ENCODE measurements at places on chromosomes 11 and 22. TPM values are rescaled to one million over a fixed set of nuclear protein-coding genes. Genes with fewer than 3 reads are reported as not detected.
A peak's percentile ranks its signal among the peaks of the same experiment; 100 is the strongest.

The HBB gene
- total RNA-seq = 236 TPM

The SHANK3 gene
- total RNA-seq = 18.7 TPM

DNA sequence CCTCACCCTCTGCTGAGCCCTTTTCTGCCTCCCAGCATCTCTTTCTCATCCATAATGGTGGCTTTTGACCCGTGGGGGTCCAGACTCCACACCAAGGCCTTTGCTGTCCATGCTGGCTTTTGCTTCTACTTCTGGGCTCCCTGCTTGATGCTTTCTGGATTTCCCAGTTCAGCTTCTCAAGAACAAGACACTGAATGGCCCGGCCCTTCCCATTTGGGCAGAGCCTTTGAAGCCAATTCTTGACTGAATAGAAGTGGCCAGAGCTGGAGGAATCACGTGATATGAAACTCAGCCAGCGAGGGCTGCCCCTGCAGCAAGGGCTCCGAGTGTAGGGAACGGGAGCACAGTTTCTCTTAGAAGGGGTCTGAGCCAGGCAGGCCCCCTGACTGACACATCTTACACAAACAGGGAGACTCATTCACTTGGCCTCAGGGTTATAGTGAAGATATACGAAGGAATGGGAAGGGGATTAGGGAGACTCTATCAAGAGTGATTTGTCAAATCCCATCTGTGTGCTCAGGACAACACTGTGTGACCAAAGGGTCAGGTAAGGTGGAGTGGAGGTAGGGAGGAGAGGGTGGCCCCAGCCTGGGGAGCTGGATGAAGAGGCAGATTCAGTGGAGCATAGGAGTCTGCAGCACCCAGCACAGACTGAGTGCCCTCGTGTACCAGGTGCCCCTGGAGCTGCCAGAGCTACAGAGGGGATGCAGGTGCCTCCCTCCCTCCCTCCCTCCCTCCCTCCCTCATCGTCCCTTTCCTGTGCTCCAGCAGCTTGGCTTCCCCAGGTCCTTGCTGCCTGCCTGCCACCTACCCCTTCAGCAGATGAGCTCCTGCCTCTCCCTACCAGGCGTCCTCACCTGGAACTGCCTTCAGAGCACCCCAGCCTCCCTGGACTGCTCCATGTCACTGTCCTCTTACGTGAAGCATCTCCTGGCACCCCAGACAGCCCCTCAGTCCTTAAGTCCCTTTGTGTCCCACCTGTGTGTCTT is 106.0 kb downstream of the TRIM29 start:
- no peaks in the 10 kb centered on the region for H3K27me3 ChIP-seq
- H3K4me3 ChIP-seq = no peak overlapping the region
- no peak overlapping the region for H3K27ac ChIP-seq
- H3K4me1 ChIP-seq = no peaks in the 10 kb centered on the region
- DNase-seq = no peak

The NNMT gene
- total RNA-seq = 203 TPM

DNA sequence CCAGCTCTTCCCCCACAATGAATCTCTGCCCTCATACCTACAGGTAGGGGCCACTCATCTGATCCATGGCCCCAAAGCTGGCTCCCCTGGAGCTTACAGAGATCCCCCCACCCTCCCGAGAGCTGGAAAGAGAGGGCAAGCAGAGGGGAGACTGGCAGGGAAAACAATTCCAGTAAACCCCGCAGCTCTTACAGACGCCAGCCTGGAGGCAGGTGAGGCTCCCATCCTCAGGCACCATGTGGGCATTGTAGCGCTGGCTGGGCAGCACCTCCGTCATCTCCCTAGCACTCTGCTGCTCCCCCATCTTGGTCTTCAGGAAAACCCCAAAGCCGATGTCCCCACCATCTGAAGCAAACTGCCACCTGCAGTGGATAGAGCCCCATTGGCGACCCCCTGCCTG is 14.1 kb downstream of the SEC14L4 start:
- peaks cover 59% of the 10 kb centered on the region for H3K27me3 ChIP-seq
- no peak overlapping the region for H3K4me3 ChIP-seq
- no peak overlapping the region for H3K27ac ChIP-seq

- H3K4me1 ChIP-seq = peaks cover 72% of the 10 kb centered on the region
- H3K27me3 ChIP-seq = no peaks in the 10 kb centered on the region
- no peak overlapping the region for H3K4me3 ChIP-seq
- no peaks in the 10 kb centered on the region for H3K36me3 ChIP-seq
These were observed 3.8 kb downstream of the DGCR2 start for GRCh38 chr22:19118329-19118880.

DNA sequence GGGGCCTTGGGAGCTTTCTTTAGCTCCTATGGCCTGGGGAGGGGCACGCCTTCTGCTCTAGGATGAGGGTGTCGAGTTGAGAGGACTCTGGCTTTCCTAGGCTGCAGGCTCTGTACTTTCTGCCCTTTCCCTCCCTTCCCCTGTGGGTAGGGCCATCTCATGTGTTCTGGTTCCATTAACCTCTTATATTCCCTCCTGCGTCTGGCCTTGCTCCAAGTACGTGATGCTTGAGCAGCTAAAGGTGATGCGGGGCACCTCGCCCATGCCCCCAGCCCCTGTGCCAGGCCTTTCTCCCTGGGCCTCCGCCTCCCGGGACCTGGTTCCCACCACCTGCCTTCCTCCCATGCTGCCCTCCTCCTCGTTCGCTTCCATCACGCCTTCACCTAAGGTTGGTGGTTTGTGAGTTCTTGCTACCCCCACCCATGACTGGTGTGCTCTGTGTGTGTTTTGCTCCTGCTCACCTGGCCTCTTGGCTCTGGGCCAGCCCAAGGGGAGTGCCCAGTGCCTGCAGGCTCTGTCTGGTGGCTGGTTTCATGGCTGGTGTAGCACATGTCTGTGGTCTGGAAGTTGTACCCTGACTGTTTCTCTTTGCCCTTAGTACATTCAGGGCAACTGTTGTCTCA is 34.1 kb downstream of the PHLDB1 start:
- no peak for DNase-seq
- no peak overlapping the region for H3K4me3 ChIP-seq
- H3K36me3 ChIP-seq = peaks cover 98% of the 10 kb centered on the region

DNA sequence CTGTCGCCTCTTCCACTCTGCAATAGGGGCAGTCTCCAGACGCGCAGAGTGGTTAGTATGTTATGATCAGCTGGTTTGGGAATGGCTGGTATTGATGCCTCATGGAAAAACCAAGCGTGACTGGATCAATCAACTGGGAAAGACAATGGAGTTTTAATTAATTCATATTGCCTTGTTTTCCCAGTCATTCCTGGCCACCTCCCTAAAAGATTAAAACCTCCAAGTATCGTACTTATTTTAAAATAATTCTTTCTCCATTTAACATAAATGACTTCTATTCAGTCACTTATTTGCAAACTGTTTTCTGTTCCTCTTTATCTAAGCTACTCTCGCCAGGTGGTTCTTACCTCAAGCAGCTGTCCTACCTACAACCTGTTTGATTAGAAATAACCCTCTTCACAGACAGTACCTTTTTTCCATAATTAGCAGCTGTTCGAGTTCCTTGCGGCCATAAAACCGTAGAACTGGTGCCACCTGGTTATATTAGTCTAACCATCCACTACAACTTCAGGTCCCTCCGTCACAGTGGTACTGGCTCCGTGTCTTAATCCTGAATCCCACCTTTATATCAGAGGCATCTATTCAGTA is 898 bp downstream of the ZNF215 start:
- H3K4me3 ChIP-seq = peak overlapping the region; percentile 73
- H3K27ac ChIP-seq = peak overlapping the region; percentile 25
- no peak for DNase-seq
- no peaks in the 10 kb centered on the region for H3K27me3 ChIP-seq
- no peaks in the 10 kb centered on the region for H3K36me3 ChIP-seq

GRCh38 chr11:122451911-122452310 is 203.6 kb upstream of the UBASH3B start:
- H3K4me3 ChIP-seq = no peak overlapping the region
- H3K27ac ChIP-seq = no peak overlapping the region
- H3K36me3 ChIP-seq = no peaks in the 10 kb centered on the region
- H3K4me1 ChIP-seq = no peaks in the 10 kb centered on the region
- H3K27me3 ChIP-seq = no peaks in the 10 kb centered on the region

The MRGPRF gene
- 133 TPM for total RNA-seq

DNA sequence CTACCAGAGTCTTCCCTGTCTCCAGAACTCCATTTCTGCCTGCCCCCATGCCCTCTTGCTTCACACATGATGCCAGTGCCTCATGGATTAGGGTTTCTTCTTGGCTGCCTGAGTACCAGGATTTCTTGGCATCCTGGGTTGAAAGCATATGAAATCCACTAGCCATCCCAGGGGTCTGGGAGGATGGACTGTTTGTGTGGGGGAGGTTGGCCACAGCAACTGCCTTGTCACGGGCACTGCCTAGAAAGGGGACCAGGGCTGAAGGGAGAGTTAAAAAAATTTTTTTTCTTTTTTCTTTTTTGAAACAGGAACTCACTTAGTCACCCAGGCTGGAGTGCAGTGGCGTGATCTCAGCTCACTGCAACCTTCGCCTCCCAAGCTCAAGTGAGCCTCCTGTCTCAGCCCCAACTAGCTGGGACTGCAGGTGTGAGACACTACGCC is 4.2 kb downstream of the USP35 start:
- H3K27me3 ChIP-seq = no peaks in the 10 kb centered on the region
- no peak overlapping the region for H3K4me3 ChIP-seq
- peaks cover 11% of the 10 kb centered on the region for H3K36me3 ChIP-seq
- no peak overlapping the region for H3K27ac ChIP-seq
- no peak for DNase-seq

GRCh38 chr22:45124176-45124847 is 39.4 kb upstream of the NUP50 start:
- no peaks in the 10 kb centered on the region for H3K27me3 ChIP-seq
- no peak for DNase-seq
- no peak overlapping the region for H3K27ac ChIP-seq
- H3K36me3 ChIP-seq = no peaks in the 10 kb centered on the region

- no peak for DNase-seq
- no peaks in the 10 kb centered on the region for H3K36me3 ChIP-seq
- no peak overlapping the region for H3K27ac ChIP-seq
- no peak overlapping the region for H3K4me3 ChIP-seq
- no peaks in the 10 kb centered on the region for H3K27me3 ChIP-seq
These were observed 9.8 kb downstream of the MRPL48 start for GRCh38 chr11:73797457-73797856.

Data from esophagus muscularis mucosa (tissue), 4 donors.